Liver (tissue), 10 donors: ENCODE measurements at places on chromosomes 5 and 9. TPM values are rescaled to one million over a fixed set of nuclear protein-coding genes. Genes with fewer than 3 reads are reported as not detected.

Gene TAF11L6
- not detected for total RNA-seq

DNA sequence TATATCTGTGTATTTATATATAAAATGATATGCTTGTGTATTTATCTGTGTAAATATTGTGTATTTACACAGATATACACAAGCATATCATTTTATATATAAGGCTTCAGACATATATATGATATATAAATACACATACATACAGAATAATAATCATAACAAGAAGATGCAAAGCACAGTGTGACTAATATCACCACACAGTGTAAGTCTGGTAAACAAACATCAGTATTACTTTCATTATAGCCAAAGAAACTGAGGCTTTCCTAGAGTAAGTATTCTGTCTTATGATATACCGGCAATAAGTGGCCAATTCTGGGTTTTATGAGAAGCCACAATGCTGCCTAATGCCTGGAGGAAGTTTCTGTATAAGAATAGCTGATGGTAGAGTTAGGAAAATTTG, 29.9 kb upstream of the RAPGEF6 start:
- DNase-seq, result no peak

DNA sequence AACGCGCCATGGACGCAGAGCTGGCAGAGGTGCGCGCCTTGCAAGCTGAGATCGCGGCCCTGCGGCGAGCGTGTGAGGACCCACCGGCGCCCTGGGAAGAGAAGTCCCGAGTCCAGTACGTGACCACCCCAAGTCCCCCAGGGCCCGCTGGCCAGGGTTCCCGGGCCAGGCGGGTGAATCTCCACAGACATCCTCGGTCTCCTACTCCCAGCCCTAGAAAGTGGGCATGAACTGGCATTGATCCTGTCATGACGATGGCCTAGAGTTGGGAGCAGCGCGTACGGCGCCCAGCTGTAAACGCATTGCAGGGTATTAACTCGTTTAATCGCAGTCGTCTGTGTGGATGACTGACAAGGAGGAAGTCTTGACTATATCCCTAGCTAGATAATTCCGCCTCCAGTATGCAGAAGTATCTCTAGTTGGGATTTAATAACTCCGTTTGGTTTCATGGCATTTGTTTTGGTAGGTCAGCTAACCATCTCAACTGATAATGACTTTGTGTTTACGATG, 293 bp downstream of the CENPP start:
- DNase-seq, result no peak

- DNase-seq, result no peak
Observed at GRCh38 chr5:7396713-7397454, 946 bp downstream of the ADCY2 start.

- no peak for DNase-seq
Observed at GRCh38 chr5:13913962-13914361, 30.5 kb downstream of the DNAH5 start.
